ENCODE measurements at places on chromosomes 4 and X. TPM values are rescaled to one million over a fixed set of nuclear protein-coding genes. Genes with fewer than 3 reads are reported as not detected.

The ITM2A gene
- not detected for polyA plus RNA-seq

The ATP10D gene
- polyA plus RNA-seq, result 30.7 TPM

The IL1RAPL1 gene
- not detected for polyA plus RNA-seq

DNA sequence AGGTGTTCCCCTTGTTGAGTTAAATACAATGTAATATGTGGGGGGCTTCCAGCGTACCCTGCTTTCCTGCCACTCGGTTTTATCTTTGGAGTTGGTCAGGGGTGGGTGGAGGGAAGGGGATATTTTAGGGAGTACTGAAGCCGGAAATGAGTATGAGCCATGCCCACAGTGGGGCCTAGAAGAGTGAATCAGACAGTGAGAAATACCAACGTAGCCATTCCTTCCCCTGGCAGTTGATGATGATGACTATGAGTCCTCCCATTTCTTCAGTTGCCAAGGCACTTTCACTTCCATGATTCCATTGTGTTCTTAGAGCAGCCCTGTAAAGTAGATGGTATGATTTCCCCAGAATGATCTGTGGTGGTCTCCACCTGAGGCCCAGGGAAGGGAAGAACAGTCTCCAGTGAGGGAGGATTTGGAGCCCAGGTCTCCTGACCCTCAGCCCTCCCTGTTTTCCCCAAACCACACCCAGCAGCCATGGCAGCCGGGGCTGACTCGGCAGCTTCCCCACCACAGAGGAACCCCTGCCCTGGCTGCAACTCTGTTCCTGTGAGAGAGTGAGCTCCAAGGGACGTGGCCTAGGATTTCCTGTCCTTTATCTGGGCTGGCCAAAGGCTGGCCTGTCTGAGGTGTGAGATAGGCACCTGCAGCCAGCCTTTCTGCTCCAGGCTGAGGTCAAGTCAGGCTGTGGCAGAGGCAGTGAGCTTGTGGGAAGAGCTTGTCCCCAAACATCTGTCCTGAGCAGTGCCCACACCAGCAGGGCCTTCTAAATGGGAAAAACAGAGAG is 52.7 kb downstream of the STARD8 start:
- DNase-seq, result peak; percentile 81

DNA sequence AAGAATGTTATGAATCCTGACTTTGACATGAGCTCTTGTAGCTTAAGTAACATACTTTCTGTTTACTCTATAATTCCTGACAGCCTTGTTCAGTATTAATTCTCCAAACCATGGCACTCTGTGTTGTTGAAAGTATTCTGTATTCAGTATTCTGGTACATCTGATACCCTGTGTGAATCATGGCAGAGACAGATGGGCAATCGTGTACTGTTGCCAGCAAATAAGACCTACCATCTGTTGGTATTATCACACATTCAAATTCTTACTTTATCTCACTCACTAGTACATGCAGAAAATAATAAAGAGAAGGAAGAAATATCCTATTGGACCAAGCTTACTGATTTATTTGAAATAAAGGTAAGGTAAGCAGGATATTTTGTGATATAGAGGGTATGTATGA is 7.9 kb downstream of the MBTPS2 start:
- no peak for DNase-seq

DNA sequence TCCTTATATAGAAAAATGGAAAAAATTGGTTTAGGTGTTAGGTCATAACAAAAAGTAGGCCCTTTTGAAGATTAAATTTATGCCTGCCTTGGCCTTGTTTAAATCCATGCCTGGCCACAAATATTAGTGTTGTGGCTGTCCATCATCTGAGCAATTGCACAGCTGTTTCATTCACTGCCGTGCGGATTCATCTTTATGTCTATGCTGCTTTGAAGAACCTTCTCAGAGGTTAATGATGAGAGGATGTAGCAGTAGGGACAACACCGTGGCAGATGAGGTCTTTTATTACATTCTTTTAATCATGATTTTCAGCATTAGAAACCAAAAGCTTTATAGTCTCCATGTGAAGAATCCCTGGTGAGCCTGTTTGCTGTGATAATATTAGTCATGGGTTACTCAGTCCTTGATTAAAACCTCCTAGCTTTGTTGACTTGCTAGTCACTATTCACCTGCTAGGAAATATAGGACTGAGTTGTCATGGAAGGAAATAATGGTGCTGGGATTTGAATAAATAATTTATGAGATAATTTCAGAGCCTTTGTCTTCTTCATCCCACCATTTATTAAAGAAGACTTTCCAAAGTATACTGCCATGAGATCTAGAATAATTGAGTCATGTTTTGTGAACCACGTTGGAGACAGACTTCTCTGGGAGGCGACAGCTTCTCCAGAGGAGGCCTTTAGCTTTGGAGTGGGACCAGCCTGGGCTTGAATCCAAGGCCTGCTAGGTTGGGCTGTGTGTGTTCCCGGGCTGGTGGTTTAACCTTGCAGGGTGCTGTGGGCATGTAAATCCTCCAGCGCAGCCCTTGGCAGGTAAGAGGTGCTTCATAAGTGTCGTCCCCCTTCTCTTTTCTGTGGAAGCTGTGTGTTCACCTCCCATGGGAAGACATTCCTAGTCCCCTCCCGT is 53.5 kb downstream of the PTTG2 start:
- DNase-seq, result peak; percentile 37

DNA sequence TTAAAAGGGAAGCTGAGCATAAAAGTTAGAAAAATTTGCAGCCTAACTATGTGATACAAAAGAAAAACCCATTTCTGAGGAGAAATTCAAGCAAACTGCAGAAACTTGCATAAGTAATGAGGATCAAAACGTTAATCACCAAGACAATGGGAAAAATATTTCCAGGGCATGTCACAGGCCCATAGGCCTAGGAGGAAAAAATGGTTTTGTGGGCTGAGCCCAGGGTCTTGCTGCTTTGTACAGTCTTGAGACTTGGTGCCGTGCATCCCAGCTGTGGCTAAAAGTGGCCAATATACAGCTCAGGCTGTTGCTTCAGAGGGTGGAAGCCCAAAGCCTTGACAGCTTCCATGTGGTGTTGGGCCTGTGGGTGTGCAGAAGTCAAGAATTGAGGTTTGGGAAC is 37.7 kb upstream of the ADAMTS3 start:
- DNase-seq, result no peak

GRCh38 chr4:124918559-124919122 is 206.1 kb upstream of the ANKRD50 start:
- DNase-seq, result no peak

GRCh38 chr4:96305030-96305429 is 465.1 kb downstream of the PDHA2 start:
- no peak for DNase-seq

DNA sequence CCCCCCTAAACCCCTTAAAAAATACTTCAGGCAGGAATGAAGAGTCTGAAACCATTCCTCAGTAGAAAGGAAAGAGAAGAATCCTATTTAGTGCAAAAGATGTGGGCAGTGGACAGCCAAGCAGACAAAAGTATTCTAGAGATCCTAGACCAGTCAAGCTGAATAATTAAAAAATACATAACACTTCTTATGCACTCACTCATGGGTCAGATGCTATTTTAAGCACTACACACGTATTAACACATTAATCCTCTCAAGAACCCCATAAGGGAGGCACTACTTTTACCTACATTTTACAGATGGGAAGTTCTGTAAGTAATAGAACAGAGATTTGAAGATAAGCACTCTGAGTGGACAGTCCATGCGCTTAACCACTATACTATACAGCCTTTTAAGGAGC is 5.9 kb downstream of the TAB3 start:
- no peak for DNase-seq

DNA sequence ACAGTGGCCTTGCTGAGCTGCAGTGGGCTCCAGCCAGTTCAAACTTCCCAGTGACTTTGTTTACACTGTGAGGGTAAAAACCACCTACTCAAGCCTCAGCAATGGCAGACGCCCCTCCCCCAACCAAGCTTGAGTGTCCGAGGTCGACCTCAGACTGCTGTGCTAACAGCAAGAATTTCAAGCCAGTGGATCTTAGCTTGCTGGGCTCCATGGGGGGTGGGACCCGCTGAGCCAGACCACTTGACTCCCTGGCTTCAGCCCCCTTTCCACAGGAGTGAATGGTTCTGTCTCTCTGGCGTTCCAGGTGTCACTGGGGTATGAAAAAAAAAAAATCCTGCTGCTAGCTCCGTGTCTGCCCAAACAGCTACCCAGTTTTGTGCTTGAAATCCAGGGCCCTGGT is 168.9 kb upstream of the INTU start:
- DNase-seq, result no peak

- DNase-seq, result no peak
Observed at GRCh38 chrX:24391843-24392242, 31.4 kb downstream of the SUPT20HL1 start.

DNA sequence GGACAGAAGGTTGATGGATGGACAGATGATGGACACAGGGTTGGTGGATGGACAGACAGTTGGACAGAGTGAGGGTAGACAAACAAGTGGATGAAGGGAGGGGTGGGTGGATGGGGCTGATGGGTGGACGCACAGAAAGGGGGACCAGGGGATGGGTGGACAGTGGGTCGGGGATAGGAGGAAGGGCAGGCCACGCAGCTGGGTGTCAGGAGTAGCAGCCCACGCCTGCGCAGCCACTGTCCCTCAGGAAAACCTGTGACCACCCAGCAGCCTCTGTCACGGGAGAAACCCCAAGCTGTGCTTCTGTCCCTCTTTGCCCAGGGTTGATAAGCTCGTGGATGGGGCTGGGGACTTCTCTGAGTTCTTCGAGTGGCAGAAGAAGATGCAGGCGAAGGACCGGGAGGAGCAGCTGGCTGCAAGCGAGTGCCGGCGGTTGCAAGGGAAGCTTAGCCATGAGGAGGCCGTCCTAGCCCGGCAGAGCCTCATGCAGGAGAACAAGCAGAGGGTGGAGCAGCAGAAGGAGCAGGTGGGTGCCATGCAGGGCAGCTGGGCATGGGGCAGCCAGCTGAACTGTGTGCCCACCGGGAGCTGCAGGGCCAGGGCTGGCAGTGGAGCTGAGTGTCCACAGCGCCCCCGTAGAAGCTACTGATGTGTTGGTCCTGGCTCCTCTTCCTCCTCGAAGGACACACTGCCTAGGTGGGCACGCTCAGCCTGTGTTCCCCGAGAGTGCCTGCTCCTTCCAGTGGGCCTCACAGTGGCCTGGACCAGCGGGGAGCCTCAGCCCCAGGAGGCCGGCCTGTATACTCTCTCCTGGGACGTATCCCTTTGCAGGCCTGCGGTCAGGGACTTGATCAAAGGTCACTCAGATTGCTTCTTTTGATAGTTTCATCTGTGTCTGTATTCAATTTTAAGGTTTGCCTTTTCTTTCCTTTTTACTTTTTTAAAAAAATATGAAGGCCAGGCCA is 16.8 kb upstream of the RNF4 start:
- DNase-seq, result no peak

GRCh38 chr4:10279261-10279660 is 162.7 kb upstream of the WDR1 start:
- DNase-seq, result no peak

DNA sequence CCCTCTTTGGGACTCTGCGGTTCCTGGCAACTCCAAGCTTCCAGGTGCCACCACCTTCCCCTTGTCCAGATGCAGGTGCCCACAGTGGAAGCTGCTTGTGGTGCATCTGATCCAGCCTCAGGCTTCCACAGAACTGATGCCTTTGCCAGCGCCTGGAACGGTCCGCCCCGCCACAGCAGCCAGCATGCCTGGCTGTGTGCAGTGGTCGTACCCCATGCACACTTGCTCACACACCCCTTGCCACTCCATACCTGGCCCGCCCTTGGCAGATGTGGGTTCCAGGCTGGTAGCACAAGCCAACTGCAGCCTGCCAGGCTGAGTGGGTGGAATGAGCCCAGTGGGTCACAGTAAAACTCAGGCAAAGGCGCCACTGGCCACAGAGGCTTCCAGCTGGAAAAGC is 240.5 kb downstream of the PPP4R3C start:
- DNase-seq, result no peak

GRCh38 chr4:120842031-120842430 is 80.5 kb downstream of the PRDM5 start:
- peak; percentile 54 for DNase-seq
